Hematopoietic multipotent progenitor cell (in vitro differentiated cells): ENCODE measurements at places on chromosomes 2 and 18. TPM values are rescaled to one million over a fixed set of nuclear protein-coding genes. Genes with fewer than 3 reads are reported as not detected.

OTX1 gene
- not detected for total RNA-seq

TBC1D8 gene
- 1.6 TPM for total RNA-seq

HOXD12 gene
- total RNA-seq = not detected

FAM237A gene
- not detected for total RNA-seq
